ENCODE measurements at places on chromosomes 5 and 9. TPM values are rescaled to one million over a fixed set of nuclear protein-coding genes. Genes with fewer than 3 reads are reported as not detected.

Gene CNTNAP3B
- polyA plus RNA-seq: 25.8 TPM

Gene KIF27
- polyA plus RNA-seq: 25.1 TPM

Gene SCGB3A2
- 0.28 TPM for polyA plus RNA-seq

Gene FOXD4L4
- polyA plus RNA-seq: not detected

Gene GPR150
- polyA plus RNA-seq: 0.08 TPM

Gene SLC25A25
- polyA plus RNA-seq: 15.8 TPM

DNA sequence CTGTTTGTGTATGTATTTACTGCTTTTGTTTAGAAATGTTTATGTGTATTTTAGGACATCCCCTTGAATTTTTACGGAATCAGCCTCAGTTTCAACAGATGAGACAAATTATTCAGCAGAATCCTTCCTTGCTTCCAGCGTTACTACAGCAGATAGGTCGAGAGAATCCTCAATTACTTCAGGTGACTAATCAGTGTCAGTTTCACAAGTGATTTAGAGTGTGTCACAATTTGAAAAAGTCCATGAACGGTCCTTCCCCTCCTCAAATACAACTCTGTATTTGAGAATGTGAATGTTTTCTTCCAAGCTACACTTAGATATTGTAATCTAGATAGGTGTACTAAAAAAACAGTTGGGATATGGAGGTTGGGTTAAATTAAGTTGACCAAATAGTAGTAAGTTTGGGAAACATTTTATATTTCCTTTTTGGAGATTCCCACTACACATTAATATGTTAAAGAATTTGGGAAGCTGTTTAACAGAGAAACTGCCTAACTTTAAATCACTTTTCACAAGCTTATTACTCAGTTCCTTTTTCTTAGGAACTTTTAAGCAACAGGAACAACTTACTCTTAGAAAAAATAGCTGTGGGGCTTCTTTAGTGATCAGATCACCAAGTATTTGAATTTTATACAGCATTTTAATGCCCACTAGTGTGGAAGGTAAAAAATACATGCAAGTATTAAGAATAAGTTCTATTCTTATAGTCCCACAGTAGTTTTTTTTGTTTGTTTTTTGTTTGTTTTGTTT lies 40.9 kb downstream of the RAD23B start:
- DNase-seq: no peak

DNA sequence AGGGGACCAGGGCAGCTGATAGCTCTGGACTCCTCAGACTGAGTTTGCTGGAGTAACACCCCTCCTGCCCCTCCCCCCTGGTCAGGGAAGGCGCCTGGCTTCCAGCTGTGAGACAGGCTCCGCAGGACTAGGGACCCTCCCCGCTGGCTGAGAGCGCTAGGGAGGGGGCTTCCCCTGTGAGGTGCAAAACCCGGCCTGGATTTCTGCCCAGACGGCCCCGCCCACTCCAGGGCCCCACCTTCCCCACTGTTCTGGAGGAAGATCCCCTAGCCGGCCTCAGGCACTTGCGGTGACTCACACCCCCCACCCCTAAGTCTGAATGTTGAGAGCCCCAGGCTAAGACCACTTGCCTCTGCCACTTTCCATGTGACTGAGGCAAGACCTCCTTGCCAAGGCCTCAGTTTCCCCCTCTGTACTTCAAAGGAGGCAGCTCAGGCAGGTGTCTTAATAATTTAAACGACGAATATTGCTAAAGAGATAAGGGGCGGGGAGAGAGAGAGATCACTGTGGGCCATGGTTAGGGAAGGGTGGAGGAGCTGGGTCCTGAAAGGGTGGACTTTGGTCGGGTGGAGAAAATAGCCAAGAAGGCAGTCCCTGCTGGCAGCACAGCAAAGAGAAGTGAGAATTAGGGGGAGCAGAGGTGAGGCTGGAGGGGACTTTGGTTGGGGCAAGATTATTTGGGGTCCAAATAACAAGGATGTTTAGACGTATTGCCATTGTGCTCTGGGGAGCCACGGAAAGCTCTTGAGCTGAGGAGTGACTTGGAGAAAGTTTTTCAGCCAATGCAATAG lies 1.0 kb upstream of the DAB2IP start:
- DNase-seq: peak; percentile 85

GRCh38 chr9:17905781-17906175 lies 326.9 kb downstream of the SH3GL2 start:
- no peak for DNase-seq

DNA sequence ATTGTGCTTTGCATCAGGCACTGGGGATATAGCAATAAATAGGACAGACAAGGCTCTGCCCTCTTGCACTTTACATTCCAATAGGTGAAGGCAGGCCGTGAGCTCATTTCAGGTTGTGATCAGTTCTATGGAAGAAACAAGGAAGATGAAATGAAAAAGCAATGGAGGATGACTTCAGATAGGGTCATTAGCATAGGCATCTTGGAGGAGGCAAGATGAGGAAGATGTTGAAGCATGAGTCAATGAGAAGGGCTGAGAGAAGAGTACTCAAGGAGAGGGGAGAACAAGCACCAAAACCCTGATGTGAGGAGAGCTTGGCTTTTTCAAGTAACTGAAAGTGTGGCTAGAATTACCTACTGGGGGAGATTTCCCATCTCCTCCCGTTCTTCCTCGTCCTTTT lies 5.0 kb upstream of the SPARC start:
- DNase-seq: no peak

GRCh38 chr9:34929506-34930102 lies 28.5 kb upstream of the PHF24 start:
- DNase-seq: no peak

DNA sequence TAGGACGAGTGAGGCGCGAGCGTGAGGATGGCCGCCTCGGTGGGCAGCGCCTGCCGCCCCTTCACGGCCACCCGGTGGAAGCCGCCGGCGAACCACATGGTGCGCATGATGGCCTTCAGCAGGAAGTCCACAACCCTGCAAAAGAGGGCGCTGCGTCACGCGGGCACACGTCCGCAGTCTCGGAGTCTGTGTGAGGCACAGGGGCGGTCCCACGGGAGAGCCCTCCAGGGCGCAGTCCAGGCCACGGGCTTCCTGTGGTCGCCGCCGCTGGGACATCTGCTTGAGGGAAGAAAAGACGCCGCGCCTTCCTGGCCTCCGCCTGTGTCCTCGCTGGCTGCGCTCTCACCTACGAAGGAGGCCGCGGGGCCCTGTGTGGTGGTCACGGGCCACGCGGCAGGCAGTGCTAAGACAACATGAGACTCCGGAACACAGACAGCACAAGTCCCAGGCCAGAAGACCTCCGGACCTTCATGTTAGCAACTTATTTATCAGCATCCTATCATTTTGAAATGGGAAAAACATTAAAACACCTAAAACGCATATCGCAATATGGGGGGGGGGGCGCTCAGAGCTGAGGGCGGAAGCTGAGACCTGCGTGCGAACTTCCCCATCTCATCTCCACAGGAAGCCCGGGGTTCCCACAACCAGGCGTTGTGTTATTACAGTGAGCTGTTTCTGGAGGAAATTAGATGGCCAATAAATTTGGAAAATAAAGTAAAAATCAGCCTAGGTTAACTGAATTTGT lies 28.8 kb downstream of the LPCAT1 start:
- no peak for DNase-seq

DNA sequence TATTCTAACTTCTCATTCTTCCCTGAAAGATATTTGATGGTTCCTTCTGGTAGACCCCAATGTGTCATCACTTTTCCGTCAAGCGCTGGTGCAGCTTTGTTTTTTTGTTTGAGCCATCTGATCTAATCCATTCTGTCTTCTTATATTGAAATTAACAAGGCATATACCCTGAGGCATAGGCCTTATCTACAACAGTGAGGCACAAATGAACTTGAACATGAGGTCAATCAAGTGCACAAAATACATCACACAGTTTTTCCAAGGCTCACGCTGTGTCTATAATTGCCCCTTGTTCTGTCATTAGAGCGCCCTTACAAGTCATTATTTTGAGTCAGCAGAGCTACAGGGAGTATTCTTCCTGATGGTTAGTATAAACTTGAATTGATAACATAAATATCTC lies 406.6 kb downstream of the MAT2B start:
- no peak for DNase-seq

DNA sequence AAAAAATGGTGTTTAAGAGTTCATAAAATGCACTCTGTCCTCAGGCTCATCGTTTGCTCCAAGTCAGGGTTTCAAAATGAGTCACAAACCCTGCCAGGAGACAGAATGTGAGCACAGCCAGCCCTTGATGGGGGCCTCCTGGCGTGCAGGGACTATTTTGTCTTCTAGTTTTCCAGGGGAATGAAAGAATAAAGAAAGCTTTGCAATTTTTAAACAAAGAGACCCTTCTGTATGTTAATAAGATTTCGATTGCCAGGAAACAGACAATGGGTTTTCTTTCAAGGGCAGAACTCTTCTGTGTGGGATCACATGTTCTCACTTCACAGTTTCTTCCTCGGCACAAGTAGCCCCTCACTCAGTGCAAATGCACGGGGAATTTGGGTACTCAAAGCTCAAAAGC lies 121.4 kb upstream of the C6 start:
- DNase-seq: no peak

- DNase-seq: no peak
Measured at GRCh38 chr9:94741866-94742265, 15.4 kb downstream of the AOPEP start.

- no peak for DNase-seq
Measured at GRCh38 chr5:139460455-139460854, 2.1 kb downstream of the ECSCR start.

GRCh38 chr5:139749242-139749641 lies 46.4 kb upstream of the PSD2 start:
- DNase-seq: no peak

DNA sequence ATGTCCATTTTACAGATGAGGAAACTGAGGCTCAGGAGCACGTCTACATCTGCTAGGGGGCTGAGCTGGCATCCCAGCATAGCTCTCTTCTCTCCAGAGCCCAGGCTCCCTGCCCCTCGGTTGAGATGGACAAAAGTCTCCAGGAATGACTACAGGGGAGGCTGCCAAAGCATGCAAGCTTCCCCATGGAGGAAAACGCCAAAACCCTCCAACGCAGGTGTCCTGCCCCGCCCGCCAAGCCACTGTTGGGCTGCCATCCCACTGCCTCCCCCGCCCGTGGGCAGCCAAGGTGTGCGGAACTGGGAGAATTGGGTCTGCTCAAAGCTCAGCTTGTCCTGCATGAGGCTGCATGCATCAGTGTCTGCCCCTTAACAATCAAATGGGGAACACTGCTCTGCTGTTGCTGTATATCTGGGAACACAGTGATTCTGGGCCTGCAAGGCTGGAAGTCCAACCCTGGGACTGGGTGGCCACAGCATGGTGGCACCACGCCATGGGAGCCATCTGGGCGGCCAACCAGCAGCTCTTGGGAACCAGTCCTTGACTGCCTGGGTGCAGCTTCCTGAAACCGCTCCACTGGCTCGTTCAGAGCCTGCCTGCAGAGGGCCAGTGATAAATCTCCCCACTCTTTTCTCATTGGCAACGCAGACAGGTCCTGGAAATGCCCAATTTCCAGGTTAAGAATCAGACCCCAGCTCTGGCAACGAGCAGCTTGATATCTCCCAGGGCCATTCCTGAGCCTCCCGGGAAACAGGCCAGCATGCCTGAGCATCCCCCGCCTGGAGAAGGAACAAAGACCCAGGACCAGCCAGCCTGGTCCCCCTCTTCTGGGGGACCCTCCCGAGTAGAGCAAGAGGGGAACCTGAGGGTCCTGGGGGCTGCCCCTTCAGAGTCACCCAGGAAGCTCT lies 3.5 kb downstream of the RALGDS start:
- no peak for DNase-seq

DNA sequence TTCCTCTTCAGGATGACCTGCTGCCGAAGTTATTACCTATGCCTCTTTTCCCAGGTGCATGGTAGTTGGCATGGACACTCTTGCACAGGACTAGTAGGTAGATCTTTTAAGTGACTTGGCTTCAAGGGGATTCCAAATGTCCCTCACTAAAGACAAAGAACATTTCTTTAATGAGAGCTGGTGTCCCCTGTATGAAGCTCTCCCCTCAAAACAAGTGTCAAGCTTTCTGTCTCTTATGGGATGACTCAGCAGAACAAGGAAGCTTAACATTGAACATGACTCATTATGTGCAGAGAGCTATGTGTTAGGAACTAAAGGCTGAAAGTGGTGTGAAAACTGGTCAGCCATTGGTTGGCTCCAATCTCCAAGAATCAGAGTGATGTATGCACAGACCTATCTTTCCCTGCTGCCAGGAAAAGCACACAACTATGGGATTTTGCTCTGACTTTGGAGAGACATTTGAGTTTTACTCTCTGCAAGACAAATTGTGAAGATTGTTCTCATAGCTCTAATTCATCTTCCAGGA lies 120.5 kb downstream of the PRDM6 start:
- no peak for DNase-seq

GRCh38 chr5:77353251-77353650 lies 138.9 kb downstream of the WDR41 start:
- no peak for DNase-seq

DNA sequence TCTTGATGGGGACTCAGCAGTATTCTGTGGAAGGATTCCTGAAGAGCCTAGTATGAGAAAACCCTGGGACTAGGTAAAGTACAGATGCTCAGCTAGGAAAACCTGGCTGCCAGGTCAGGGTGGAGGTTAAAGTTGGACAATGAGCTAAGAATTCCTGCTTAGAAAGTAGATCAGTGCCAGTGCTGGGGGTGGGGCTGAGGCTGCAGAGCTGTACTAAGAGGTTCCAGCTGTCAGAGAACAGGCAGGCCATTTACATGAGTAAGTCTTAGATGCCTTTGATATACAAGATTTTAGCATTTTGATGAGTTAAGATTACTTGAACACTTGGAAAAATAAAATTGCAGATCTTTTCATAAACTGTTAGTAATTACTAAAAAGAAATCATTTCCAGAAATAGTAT lies 332.3 kb upstream of the NUDT12 start:
- no peak for DNase-seq

DNA sequence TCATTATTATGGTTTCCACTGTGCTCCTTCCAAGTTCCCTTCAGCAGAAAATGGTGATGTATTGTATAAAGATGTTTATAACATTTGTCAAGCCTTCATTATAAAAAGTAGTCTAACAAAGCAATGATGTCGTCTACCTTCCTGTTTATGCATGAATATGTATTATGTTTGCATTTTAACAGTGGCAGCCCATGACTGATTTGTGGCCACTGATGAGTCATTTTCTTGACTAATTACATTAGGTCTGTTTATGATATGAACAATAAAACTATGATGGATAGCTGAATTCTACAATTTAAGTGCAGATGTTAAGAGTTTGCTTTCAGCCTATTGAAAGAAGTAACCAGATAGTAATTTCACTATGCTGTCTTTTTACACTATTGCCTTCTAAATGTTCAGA lies 75.4 kb upstream of the ADAMTS19 start:
- DNase-seq: no peak

- no peak for DNase-seq
Measured at GRCh38 chr5:53109056-53109442, 508 bp downstream of the MOCS2 start.

Data from left renal cortex interstitium (tissue), 4 donors.